Esophagus squamous epithelium (tissue), 5 donors: ENCODE measurements at places on chromosomes 2 and 18. TPM values are rescaled to one million over a fixed set of nuclear protein-coding genes. Genes with fewer than 3 reads are reported as not detected.

DNA sequence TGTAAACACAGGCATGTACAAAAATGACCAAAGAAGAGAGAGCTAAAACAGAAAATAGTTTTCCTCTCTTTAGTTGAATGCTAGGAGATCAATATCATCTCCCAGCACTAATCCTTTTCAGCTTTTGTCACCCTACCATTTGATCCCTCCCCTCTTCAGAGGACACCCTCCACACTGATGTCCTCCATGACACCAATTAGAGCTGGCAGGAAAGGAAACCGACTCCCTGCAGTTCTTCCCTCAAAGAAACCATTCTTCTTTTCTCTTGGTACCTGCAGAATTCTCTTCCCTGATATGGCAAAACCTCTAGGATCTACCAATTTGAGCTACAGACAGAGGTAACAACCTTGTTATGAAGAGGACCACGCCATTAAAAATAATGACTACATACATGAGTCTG lies 5.3 kb downstream of the EPB41L3 start:
- DNase-seq = no peak

Gene GPR45
- not detected for total RNA-seq

DNA sequence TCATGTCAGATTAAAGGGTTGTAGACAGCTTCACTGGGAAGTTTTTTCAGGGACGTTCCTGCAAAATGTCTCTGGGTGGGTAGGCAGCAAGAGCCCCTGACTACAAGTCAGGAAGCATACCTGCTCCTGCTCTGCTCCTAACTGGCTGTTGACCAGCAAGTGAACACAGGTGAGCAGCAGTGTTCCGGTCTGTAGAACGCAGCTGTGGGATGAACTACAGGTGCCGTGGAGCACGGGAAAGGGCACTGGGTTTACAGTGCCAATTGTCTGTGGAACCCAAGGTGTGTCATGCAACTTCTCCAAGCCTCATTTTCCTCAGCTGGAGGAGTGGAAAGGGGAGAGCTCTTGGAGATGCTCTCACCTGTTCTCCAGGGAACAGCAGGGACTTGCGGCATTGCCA lies 6.6 kb downstream of the ASB18 start:
- DNase-seq = no peak

GRCh38 chr2:1887106-1887505 lies 142.8 kb upstream of the PXDN start:
- no peak for DNase-seq

- no peak for DNase-seq
These were observed 76.1 kb upstream of the MAPRE2 start for GRCh38 chr18:34965108-34965507.

GRCh38 chr2:10864861-10865636 lies 46.7 kb upstream of the KCNF1 start:
- no peak for DNase-seq

Gene CCBE1
- total RNA-seq = 4.6 TPM

Gene RALBP1
- 83.0 TPM for total RNA-seq

DNA sequence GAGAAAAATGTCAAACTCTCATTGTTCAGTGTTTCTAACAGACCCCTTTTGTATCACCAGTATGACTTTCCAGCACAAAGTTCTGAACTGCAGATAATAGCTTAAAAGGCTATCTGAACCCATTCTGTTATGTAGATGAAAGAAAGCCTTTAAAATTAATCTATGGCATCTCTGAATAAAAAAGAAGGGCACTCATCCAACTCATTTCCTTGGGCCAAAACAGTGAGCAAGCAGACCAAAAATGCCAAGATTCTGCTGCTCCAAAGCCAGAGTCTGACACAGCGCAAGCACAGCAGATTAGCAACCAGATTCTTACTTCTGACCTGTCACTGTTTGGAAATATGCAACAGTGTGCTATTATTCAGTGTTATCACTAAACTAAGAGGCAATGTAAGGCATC lies 22.6 kb upstream of the ITGA6 start:
- DNase-seq = no peak

- no peak for DNase-seq
These were observed 1420.6 kb upstream of the NXPH2 start for GRCh38 chr2:140200764-140201163.

- DNase-seq = no peak
These were observed 4.5 kb upstream of the ACOXL start for GRCh38 chr2:110727923-110728322.
